Kidney capillary endothelial cell (primary cell): ENCODE measurements at places on chromosomes 2 and 18.
A peak's percentile ranks its signal among the peaks of the same experiment; 100 is the strongest.

- no peak for DNase-seq
Measured at GRCh38 chr18:7803956-7804469, 236.9 kb downstream of the PTPRM start.

- no peak for DNase-seq
Measured at GRCh38 chr18:3631887-3632286, 181.9 kb downstream of the TGIF1 start.

GRCh38 chr2:2647141-2647541 lies 316.1 kb upstream of the MYT1L start:
- no peak for DNase-seq

- DNase-seq = no peak
Measured at GRCh38 chr2:46722142-46722541, 193.5 kb downstream of the MCFD2 start.

GRCh38 chr2:121348128-121348740 lies 63.2 kb upstream of the TFCP2L1 start:
- DNase-seq = no peak

DNA sequence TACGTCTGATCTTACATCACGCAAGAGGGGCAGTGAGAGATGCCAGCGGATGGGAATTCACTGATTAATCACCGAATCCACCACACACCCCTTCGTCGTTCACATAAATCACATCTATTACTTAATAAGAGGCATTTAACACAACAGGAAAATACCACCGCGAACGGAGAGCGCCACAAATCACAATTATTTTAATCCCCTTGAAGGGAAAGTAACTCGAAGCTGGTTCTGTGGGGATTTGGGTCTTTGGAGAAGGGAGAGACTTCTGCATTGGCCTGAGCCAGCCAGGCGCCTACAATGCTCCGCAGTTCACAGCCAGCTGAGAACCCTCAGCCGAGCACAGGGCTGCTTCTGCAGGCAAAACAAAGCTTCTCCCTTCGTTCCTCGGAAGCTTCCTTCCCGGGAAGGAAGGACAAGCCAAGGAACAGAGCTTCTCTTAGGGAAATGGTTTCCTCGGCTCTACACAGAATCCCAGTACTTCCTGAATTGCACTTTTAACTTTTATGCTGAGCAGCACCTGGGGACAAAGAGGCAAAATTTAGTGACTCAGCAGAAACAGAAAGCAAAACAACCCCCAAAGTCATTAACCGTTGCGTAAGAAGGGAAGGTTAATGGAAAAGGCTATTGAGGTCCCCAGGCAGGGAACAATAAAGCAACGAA lies at the start of gene LRP1B:
TSS of gene LRP1B (minus strand) at position 7 of the 660 bp plus-strand sequence. CDS start 287 bp downstream, outside the sequence.
- DNase-seq = peak; percentile 19

GRCh38 chr2:240559286-240559685 lies 871 bp upstream of the DUSP28 start:
- DNase-seq = no peak

DNA sequence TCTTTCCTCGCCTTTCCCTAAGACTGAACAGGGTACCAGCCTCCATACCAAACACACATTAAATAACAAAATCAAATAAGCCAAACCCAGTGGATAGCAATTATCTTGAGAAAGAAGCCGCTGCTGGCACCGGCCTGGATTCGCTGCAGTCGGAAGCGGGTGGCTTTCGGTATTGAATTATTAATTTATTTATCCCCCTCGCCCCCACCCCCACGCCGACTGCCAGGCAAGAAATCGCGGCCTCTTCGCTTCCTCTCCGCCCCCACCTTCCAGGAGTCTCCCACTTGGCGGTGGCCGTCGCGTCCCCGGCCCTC lies 370 bp upstream of the ZNF804A start:
- DNase-seq = no peak

- DNase-seq = no peak
Measured at GRCh38 chr2:169081551-169081950, 12.2 kb downstream of the DHRS9 start.

- DNase-seq = no peak
Measured at GRCh38 chr2:133389569-133389968, 178.7 kb downstream of the NCKAP5 start.

DNA sequence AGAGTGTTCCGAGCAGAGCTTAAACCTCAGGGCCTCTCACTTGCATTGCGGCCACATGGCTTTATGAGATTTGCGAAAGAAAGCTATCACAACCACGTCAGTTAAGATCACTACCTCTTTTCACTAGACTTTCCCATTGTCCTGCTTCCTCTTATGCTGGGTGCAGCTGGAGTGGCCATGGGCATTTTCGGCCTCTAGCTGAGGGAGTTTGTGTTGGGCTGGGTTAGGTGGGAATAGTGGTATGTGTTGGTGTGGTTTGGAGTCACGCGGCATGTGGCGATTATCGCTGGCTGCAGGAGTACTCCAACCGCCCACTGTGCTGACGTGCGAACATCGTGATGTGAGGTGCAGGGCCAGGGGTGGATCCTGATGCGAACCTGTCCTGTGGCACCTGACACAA lies 27.1 kb downstream of the RALB start:
- no peak for DNase-seq
